Skin of body (tissue), 3 donors: ENCODE measurements at places on chromosomes 3 and 15. TPM values are rescaled to one million over a fixed set of nuclear protein-coding genes. Genes with fewer than 3 reads are reported as not detected.

- DNase-seq = no peak
Measured at GRCh38 chr3:136512381-136512780, 239.8 kb downstream of the STAG1 start.

HES1 gene
- 53.8 TPM for total RNA-seq

NANOGP8 gene
- total RNA-seq = 0.89 TPM

DNA sequence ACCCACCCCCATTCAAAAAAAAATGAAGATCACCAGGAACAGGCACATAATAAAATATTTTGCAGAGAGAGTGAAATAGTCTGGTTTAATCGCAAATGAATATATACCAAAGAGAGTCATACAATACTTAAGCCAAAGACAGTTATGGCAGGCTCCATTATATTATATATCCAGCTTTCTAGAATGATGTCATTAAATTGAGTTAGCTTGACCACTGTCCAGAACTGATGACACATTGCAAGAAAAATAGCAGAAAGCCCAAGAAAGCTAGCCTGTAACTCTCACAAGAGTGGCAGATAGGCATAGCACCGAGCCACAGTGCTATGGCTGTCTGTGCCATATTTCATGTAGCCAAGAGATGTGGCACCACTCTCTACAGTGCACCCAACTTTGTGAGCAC lies 231.9 kb upstream of the SEMA6D start:
- no peak for DNase-seq

DNA sequence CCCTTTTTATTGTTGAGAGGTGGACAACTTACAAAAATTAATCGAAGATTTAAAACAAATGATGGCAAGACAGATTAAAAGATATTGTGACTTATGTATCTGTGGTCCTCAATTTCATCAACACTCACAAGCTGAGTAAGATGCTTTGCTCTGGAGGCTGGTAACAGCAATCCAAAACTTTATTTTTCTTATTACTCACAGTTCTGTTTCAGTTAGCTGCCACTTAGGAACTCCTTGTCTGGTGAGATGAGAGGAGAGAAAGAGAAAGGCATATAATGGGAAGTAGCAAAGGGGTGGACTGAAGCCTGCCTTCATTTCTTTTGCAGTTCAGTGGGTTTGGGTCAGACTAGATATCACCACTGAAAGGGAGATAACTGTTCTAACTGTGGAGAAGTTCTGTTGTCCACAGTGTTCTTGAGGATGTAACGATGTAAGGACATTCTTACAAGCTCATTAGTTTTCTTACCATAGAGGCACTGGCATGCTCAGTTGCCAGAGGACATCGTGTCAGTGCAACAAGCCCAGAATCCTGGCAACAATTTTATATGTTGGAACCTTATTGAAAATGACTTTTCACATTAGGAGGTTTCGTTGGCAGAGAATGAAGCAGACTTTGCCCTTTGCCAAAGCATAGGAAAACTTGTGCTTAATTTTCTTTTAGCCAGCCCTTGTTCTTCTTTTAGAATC lies 93.6 kb downstream of the PLCL2 start:
- DNase-seq = no peak

DNA sequence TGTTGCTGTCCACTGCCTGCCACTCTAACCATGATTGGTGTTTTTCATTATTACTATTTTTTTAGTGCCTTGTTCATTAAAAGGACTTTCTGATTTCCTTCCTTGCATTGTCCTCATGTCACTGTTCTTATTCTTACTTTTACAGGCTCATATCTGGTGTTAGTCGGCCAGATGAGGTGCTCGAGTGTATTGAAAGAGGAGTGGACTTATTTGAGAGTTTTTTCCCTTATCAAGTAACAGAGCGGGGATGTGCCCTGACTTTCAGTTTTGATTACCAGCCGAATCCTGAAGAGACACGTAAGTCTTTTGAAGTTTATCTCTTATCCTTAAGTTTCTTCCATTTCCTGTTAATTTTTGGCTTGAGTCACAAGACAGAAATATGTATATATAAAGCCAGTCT lies 23.2 kb downstream of the QTRT2 start:
- no peak for DNase-seq

DNA sequence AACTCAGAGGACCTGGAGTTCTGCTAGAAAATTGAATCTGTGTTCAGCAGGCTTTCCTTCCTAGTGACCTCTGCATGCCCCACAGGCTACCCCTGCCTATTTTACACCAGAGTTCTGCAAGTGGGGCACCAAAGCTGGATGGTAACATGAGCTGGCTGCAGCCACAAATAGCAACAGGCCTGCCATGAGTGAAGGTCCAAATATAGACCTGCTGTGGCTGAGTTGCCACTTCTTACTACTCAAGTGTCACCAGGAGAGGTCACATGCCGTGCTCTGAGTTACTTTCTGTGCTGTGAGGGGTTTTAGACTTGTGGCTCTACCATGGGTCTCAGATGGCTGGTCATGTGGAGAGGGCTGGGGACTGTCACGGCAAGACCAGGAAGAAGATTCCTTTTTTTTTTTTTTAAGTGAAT lies at the start of gene FSD2:
Gene FSD2, minus strand, starts transcription at position 76 of the 413 bp plus-strand sequence. CDS start 18,679 bp downstream, outside the sequence.
- no peak for DNase-seq

DNA sequence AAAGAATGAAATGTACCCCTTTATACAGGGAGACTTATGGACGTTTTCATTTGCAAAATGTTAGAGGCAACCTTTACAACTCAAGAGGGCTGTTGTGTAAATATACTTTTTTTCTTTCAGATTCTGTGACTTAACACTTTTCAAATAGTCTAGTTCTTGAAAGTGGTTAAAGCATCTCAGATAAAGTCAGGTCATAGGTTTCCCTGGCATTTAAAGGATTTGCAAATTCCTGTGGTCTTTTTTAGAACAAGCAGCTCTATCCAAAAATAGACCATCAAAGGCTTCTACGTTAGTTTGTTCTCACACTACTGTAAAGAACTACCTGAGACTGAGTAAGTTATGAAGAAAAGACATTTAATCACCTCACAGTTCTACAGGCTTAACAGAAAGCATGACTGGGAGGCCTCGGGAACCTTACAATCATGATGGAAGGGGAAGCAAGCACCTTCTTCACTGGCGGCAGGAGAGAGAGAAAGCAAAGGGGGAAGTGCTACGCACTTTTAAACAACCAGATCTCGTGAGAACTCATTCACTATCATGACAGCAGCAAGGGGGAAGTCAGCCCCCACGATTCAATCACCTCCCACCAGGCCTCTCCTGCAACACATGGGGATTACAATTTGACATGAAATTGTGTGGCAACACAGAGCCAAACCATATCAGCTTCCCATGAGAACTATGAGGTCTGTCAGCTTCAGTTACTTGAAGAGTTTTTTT lies 23.3 kb upstream of the GABRR3 start:
- no peak for DNase-seq

IL20RB gene
- 15.8 TPM for total RNA-seq

DNA sequence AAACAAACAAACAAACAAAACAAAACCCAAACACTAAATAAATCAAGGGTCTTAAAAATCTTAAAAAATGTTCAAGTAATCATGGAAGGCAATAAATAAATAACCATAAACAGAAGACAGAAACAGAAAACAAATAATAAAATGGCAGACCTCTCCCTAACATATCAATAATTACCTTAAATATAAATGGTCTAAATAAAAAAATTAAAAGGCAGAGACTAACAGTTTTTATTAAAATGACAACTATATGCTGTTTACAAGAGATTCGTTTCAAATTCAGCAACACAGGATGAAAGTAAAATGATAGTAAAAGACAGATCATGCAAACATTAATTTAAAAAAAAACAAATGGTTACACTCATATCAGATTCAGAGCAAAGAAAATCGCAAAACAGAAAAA lies 91.1 kb downstream of the UBE3A start:
- DNase-seq = no peak

CHRNA3 gene
- total RNA-seq = 0.39 TPM

MCCC1 gene
- total RNA-seq = 36.2 TPM
